ENCODE measurements at places on chromosomes 3 and 15.
A peak's percentile ranks its signal among the peaks of the same experiment; 100 is the strongest.

DNA sequence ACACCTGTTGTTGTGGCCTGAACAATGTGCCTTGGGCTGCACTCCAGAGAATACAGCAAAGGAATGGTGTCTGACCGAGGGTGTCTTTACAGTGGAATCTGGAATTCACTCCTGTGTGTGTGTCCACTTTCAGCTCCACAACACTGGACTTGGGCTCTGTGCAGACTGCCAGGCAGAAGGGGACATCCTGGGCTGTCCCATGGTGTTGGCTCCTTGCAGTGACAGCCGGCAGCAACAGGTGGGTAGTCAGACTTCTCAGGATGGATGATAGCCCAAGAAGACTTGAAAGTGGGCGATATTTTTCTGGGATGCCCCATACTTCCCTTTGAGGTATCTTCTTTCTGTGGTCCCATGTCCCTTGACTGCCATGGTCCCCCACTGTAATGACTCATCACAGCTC is 45.0 kb downstream of the DPH3 start:
- H3K36me3 ChIP-seq = no peaks in the 10 kb centered on the region
- no peak overlapping the region for H3K4me3 ChIP-seq
- DNase-seq = no peak
- no peak overlapping the region for H3K27ac ChIP-seq
- H3K4me1 ChIP-seq = no peaks in the 10 kb centered on the region

GRCh38 chr3:51887620-51888019 is 12.2 kb upstream of the IQCF5 start:
- H3K27me3 ChIP-seq = no peaks in the 10 kb centered on the region
- no peak overlapping the region for H3K4me3 ChIP-seq
- H3K27ac ChIP-seq = no peak overlapping the region
- no peak for DNase-seq

DNA sequence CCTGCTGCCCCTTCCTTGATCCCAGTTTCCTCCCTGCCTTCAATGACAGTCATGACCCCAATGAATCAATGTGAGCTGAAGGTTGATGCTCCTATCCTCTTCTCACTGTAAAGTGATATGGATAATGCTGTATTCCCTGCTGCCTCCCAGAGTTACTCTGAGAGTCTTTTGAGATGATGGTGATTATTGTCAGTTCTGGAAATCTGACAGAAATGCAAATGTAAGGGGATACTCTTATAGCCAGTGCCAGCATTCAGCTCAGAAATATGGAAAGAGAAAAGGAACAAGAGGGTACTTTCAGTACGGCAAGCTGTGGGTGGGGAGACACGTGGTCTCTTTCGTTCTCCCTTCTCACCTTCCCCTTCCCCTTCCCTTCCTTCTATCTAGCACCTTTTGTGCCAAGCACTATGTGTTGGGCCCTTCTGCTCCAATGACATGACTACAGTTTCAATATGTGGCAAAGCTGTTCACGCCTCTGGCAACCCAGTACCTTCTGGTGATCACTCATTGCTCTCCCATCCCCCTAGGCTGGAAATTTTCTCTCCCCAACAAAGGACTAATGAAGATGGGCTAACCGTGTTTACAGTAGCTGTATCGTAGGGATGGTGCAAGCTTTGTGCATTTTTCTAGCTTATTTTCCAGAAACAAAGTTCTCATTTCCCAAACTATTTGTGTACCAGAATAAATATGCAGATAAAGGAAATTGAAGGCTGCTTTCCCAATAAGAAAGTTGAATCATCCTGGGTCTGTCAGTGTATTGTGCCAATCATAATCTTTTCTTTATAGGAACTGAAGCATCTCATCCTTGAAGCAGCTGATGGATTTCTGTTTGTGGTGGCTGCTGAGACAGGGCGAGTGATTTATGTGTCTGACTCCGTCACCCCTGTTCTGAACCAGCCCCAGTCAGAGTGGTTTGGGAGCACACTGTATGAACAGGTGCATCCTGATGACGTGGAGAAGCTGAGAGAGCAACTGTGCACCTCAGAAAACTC is 70.3 kb downstream of the ARNT2 start:
- H3K36me3 ChIP-seq = peaks cover 8% of the 10 kb centered on the region
- DNase-seq = no peak
- no peak overlapping the region for H3K4me3 ChIP-seq
- no peaks in the 10 kb centered on the region for H3K27me3 ChIP-seq

DNA sequence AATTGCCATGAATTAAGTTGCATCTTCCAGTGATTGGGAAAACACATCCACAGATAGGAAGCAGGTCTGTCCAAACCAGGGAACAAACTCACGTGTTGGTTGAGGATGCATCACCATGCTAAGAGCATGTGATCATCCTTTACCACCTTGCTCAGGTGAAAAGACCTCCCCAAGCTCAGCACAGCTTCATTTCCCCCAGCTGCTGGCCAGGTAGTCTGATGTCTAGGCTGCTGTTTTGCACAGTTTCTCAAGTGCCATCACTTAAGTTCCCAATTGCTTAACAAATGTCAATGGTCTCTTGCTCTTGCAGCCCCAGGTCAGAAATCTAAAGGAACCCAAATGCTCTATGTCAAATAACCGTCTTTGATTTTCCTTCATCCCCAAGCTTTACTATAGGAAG is 34.2 kb downstream of the WNT5A start:
- H3K27me3 ChIP-seq = no peaks in the 10 kb centered on the region
- no peaks in the 10 kb centered on the region for H3K36me3 ChIP-seq
- H3K4me3 ChIP-seq = no peak overlapping the region
- no peak overlapping the region for H3K27ac ChIP-seq
- no peaks in the 10 kb centered on the region for H3K4me1 ChIP-seq
- DNase-seq = no peak

- DNase-seq = no peak
- no peak overlapping the region for H3K4me3 ChIP-seq
- peaks cover 3% of the 10 kb centered on the region for H3K4me1 ChIP-seq
- no peaks in the 10 kb centered on the region for H3K36me3 ChIP-seq
- H3K27me3 ChIP-seq = no peaks in the 10 kb centered on the region
Observed at GRCh38 chr3:160451602-160452001, 2.0 kb upstream of the TRIM59 start.

DNA sequence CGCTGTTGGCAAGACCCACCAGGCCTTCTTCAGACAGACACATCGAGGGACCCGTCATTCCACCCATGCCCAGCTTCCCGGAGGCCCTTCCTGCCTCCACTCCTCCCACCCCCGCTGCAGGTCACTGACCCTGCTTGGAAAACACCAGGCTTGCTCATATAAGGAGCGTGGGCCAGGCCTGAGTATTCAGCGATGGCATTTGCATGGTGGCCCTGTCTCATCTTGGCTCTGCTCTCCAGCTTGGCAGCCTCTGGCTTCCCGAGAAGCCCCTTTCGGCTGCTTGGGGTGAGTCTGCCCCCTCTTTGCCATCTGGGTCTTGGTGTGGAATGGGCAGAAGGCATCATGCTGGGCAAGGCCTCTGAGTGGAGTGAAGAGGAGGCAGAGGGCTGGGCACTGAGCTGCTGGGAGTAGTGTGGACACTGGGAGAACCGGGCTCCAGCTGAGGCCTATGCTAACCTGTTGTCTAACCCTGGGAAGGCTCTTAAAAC is at the start of gene ITIH3:
Gene ITIH3, plus strand, starts transcription at position 185 of the 488 bp plus-strand sequence. Its CDS starts 8 bp downstream, at position 193.
- no peak within 1 kb of the TSS for H3K4me3 ChIP-seq
- DNase-seq = peak; percentile 7
- H3K27ac ChIP-seq = no peak within 1 kb of the TSS
- no peaks in the 10 kb centered on the region for H3K36me3 ChIP-seq

DNA sequence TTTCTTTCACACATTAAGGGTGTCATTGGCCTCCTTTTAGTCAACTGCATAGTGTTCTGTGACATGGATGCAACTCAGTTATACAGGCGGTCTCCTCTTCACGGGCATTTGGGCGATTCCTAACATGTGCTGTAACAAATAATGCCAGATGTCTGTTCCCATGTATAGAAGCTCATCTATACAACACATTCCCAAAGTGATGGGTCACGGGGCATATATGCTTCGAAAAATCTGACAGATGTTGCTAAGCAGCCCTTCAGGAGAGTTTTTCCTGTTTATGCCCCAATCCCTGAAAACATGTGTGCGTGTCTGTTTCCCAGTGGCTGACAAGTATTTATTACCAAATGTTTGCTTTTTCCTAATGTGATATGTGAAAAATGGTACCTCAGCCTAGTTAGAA is 25.8 kb downstream of the LRRK1 start:
- DNase-seq = no peak
- H3K36me3 ChIP-seq = no peaks in the 10 kb centered on the region
- H3K27me3 ChIP-seq = no peaks in the 10 kb centered on the region
- no peaks in the 10 kb centered on the region for H3K4me1 ChIP-seq
- H3K27ac ChIP-seq = no peak overlapping the region
- no peak overlapping the region for H3K4me3 ChIP-seq

DNA sequence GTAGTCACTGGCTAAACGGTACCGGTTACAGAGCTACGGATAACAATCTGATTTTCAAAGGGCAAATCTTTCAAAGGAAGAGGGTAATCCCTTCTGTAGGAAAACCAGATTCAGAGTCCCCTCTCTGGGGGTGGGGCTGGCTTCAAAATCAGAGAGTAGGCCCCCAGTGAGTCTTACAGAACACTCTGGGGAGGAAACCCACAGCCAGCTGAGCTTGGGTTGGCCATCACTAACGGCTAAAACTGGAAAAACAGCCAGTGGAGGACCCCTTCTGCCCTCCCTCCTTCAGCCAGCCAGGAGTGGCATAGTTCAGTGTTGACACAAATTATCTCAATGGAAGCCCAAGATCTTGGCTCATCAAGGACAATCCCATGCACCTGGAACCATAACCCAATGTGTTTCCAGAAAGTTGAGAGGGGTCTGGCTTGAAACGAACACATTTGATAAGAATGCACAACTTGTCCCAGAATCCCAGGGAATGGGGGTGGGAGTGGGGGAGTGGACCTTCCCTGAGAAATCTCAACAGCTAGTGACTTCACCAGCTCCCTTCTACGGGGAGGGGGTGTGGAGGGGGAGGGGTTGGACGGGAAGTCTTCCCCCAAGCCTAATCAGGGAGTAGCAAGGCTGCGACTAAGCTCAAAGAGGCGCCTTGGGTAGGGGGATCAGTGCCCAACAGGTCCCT is 1.0 kb downstream of the RASL12 start:
- no peaks in the 10 kb centered on the region for H3K27me3 ChIP-seq
- DNase-seq = peak; percentile 82
- H3K27ac ChIP-seq = no peak overlapping the region
- peaks cover 5% of the 10 kb centered on the region for H3K4me1 ChIP-seq
- no peak overlapping the region for H3K4me3 ChIP-seq

DNA sequence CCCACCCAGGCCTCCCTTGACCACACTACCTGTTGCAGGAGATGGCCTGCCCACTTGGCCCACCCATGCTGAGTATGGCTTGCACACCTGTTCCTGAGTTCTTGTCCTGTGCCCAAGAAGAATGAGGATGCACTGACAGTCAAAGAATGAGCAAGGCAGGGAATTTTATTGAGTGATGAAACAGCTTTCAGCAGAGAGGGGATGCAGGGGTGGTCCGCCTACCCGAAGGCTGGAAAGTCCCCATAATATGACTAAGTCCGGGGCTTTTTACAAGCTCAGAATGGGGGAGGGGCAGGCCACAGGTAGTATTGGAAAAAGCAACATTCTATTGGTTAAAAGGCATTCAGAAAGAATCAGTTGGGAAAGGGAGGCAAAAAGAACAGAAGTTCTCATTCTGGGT is 29.9 kb upstream of the RNU6-1 start:
- no peak overlapping the region for H3K27ac ChIP-seq
- no peaks in the 10 kb centered on the region for H3K27me3 ChIP-seq
- no peaks in the 10 kb centered on the region for H3K36me3 ChIP-seq
- H3K4me3 ChIP-seq = no peak overlapping the region
- DNase-seq = no peak

DNA sequence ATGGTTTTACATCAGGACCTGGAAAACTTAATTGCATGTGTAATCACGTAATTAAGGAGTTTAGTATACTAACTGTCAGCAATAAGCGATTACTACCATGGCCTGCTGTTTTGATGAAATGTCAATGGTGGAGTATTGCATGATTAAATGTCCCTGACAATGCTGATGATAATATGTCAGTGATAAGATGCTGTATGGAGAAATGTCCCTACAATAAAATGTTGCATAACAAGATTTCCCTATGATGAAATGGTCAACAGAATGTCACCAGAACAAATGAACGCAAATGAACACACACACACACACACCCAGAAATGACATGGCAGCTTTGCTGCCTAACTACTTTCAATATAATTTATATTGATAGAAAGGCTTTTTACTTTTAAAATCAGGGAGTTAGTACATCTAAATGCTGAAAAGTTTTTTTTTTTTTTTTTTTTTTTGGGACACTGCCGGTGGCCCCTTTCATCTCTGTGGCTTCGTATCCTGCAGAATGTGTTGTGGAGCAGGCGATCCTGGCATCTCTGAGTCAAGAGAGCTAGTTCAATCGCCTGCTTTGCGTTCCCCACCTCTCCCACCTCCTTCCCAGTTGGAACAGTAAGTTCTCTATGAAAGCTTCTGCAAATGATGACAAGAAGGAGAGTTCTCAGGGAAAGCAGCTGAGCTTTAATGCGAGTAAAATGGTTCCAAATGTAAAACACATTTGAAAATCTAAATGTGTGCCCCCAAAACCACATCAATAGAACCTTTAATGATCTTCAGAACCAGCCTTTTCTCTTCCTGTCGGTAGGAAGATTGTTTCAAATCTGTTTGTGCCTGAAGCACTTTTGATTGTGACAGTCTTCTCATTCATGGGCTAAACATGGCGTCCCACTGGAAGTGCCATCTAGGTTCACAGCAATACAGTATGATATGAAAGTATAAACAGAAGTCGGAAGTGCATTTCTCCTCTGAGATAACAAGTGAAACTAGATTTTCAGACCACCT is 170.1 kb upstream of the GBE1 start:
- no peak overlapping the region for H3K4me3 ChIP-seq
- H3K4me1 ChIP-seq = no peaks in the 10 kb centered on the region
- no peak overlapping the region for H3K27ac ChIP-seq

DNA sequence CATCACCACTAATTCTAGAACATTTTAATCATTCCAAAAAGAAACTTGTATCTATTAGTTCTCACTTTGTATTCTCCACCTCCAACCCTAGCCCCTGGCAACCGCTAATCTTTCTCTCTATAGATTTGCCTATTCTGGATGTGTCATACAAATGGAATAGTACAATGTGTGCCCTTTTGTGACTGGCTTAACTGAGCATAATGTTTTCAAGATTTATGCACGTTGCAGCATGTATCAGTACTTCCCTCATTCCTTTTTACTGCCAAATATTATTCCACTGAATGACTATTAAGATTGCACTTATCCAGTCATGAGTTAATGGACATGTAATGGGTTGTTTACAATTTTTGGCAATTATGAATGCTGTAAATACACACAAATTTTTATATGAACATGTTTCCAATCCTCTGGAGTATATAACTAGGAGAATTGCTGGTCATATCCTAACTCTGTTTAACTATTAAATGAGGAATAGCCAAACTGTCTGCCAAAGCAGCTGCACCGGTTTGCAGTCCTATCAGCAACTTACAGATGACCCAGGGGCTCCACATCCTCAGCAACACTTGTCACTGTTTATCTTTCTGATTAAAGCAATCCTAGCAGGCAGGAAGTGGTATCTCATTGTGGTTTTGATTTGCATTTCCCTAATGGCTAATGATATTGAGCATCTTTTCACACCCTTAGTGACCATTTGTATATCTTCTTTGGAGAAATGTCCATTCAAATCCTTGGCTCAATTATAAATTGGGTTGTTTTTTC is 42.9 kb downstream of the DCUN1D1 start:
- no peak for DNase-seq
- H3K4me1 ChIP-seq = no peaks in the 10 kb centered on the region
- no peak overlapping the region for H3K4me3 ChIP-seq
- no peaks in the 10 kb centered on the region for H3K27me3 ChIP-seq

Data from kidney (tissue), 22 donors.